ENCODE measurements at places on chromosomes 6 and 20.

GRCh38 chr6:168400037-168400436 lies 40.9 kb upstream of the SMOC2 start:
- no peak for DNase-seq

GRCh38 chr6:36702656-36703055 lies 5.0 kb downstream of the RAB44 start:
- no peak for DNase-seq

GRCh38 chr6:150255840-150256239 lies 113.0 kb upstream of the IYD start:
- no peak for DNase-seq

DNA sequence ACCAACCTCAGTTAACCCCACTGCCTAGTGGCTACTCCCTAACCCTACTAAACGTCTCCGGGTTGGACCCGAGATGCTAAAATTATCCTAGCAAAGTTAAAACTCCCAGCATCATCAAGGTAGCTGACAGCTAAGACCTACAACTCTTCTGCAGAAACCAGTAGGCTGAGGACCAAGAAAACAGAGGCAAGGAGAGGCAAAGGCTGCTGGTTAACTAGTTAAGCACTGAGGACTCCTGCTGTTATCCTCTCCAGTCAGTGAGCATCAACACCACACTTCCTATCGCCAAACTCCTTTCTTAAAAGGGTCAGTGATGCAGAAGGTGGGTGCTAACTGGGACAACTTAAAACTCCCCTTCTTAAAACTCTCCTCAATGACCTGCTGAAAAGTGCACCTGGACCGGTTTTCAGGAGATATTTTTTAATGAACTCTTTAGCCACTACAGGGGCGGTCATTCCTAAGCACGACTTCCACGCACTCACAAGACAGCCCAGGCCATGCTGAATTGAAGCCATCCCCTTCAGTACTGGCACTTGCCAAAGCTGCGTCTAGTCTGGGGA lies 1.7 kb downstream of the TRERF1 start:
- no peak for DNase-seq

DNA sequence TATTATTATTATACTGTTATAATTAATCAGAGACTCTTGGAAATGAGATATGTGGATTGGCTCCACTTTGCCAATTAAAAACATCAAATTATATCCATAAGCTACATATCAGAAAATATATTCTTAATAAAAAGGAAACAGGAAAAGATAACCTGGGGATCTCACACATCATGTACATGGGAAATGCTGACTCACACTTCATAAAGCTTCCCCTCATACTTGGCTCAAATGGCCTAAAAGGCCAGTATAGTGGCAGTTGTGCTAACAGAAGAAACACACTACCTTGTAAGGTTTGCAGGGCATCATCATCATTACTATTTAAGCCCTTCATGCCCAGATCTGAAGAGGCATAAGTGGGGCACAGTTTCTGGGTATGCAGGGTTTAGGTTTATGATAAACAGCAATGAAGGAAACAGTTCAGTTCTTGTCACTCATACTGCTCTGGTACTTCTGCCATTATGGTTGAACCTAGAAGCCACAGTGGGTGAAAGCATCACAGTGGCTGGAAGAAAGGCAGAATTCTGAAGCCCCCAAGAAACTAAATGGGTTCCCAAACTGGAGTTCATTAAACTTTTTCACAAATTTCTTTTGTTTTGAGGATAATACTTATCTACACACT lies 60.6 kb downstream of the BTBD9 start:
- no peak for DNase-seq

GRCh38 chr6:11852061-11852651 lies 73.6 kb upstream of the ADTRP start:
- no peak for DNase-seq

GRCh38 chr6:3138341-3138740 lies 19.0 kb downstream of the TUBB2A start:
- no peak for DNase-seq

GRCh38 chr6:37783025-37783855 lies 36.3 kb upstream of the ZFAND3 start:
- DNase-seq: no peak

DNA sequence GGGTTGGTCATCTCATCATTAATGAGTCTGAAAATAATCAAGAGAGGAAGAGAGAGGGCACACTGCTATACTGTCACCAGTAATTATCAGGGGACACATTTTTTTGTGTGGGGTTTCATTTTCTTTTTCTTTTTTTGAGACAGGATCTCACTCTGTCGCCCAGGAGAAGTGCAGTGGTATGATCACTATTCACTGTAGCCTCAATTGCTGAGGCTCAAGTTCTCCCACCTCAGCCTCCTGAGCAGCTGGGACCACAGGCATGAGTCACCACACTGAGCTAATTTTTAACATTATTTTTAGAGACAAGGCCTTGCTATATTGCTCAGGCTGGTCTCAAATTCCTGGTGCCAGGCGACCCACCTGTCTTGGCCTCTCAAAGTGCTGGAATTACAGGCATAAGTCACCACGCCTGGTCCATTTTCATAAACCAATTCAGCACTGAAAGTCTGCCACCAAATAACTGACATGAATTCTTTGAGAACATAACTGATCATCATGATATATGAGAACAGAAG lies 43.3 kb downstream of the EPHA7 start:
- DNase-seq: no peak
